ENCODE measurements at places on chromosomes 2 and 18. TPM values are rescaled to one million over a fixed set of nuclear protein-coding genes. Genes with fewer than 3 reads are reported as not detected.

ANKRD53 gene
- total RNA-seq = 0.12 TPM

SERPINB12 gene
- not detected for total RNA-seq

NEU2 gene
- not detected for total RNA-seq

CD302 gene
- 1.9 TPM for total RNA-seq

ESPNL gene
- total RNA-seq = 0.12 TPM

Data from A549 treated with Hydrocortisone at 1 μM for 4 hours (cell line).